ENCODE measurements at places on chromosomes 3 and 15. TPM values are rescaled to one million over a fixed set of nuclear protein-coding genes. Genes with fewer than 3 reads are reported as not detected.
A peak's percentile ranks its signal among the peaks of the same experiment; 100 is the strongest.

DNAJC13 gene
- total RNA-seq, result 48.5 TPM

- no peak for DNase-seq
Observed at GRCh38 chr3:81951106-81951505, 189.7 kb upstream of the GBE1 start.

DNA sequence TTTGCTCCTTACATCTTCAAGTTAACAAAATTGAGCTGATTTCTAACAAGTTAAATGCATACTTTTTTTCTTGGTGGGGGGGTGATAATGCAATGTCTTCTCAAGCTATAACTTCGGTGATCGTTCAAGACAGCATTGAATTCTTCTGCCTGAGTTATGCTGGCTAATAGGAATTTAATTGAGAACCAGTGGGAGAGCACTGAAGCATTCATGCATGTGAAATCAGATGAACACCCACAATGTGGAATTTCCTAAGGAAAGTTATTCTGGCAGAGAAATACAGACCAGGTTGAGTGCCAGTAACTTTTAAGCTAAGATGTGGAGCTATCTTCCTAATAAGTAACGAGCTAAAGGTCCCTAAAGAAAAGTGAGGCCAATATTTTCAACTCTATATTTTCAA, 3.0 kb downstream of the SPATA16 start:
- no peak for DNase-seq

- DNase-seq, result peak; percentile 89
Observed at GRCh38 chr15:97961067-97961954, 808 bp downstream of the ARRDC4 start.

SUSD5 gene
- total RNA-seq, result 2.1 TPM
